ENCODE measurements at places on chromosomes 11 and 22.

DNA sequence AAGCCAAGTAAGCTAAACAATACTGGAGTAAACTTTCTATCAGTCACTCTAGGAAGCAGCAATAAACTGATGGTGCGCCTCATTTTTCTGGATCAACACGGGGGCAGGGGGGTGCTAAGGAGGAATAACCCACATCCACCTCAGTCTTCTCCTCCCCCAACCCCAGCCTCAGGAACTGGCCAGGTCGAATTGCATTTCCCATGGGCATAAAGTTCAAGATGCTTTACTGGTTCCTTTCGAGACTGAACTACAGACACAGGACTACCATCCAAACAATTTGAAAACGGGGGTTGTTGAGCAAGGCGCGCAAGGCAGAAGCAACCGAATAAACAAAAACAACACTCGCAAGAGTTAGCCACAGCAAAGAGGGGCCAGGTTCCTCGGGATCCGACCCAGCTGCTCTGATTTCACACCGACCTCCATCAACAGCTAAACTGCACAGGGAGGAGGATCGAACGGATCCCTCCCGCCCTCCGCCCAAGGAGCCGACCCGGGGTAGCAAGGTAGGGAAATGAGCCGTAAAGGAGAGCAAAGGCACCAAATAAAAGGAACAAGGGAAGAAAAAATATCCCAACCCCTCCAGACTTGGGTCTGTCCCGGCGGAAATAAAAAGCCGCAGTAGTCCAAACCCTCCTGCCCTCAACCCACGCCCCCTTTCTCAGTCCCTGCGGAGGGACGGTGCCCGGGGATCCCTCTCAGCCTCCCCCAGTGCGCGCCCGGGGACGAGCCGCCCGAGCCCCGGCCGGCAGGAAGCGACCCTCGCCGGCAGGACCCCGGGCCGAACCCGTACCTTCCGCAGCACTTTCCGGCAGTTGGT lies 801 bp downstream of the SESN3 start:
- peak; percentile 64 for DNase-seq

GRCh38 chr11:65919573-65920371 lies 546 bp downstream of the DRAP1 start:
- DNase-seq, result no peak

DNA sequence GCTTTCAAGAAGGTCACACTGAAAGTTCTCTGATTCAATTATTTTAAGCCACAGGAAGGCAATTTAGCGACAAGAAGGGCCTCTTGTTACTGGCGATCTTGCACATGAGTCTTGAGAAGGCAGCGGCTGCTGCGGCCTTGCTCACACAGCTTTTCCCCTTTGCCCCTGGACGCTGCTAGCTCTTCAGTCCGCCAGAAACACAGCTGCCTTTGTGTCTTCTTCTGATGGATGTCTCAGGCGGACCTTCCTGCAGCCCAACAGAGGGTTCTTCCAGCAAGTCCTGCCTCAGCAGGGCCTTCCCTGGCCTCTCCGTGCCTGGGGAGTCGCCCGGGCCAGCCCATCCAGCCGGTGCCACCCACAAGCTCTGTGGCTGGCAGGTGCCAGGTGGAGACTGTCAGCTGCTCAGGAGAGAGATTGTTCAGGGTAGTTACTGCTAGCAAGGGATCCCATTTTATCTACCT lies 59.4 kb downstream of the PKNOX2 start:
- DNase-seq, result no peak

- no peak for DNase-seq
Measured at GRCh38 chr11:43921561-43922294, 20.7 kb upstream of the C11orf96 start.

GRCh38 chr22:37690901-37691504 lies 4.9 kb downstream of the NOL12 start:
- DNase-seq, result no peak

DNA sequence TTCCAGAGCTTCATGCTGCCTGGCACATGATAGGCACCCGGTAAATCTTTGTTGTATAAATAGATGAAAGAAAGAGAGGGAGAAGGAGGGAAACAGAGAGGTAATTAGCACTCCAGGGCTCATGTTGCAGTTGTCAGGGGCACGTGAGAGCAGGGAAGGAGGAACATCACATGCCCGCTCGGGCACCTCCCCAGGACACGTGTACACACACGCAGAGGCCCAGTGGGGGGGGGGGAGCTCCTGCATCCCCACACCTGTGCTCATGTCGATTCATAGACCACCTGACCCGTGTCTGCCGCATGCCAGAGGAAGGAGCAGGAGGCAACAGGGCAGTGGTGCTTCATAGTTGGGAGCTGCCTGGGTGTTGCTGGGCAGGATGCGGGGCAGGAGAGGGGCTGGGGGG lies 37.1 kb upstream of the NNMT start:
- DNase-seq, result peak; percentile 80

DNA sequence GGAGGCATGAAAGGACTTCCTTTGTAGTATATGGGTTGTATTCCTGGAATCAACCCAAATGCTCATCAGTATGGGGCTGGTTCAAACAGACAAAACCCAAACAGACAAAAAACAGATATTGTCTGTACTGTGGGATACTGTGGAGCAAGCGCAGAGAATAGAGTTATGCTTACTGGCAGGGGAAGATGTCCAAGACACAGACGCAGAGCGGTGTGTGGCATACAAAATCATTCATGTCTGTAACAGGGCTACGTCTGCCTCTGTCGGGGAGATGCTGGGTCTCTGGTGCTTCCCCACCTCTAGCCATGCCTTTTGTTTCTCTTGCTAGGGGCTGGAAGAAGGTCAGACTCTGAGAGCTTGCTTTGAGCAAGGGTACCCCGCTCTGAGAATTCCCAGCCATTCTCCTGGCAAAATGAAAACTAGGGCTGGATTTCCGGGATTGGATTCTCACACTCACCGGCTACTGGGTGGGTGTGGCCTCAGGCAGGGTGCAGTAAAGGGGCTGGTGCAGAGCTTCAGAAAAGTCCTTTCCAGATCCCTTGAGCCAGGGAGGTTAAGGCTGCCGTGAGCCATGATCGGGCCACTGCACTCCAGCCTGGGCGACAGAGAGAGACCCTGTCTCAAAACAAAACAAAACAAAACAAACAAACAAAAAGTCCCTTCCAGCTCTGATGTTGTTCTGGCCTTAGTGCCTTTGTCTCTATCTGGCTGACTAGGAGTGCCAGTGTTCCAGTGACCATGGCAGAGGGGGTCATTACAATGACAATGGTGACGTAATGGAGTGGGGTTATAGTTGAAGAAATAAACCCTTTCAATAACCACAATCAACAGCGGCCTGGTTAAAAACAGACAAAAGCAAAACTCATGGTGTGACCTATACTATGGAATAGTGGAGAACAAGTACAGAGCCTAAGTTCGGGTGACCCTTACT lies 2.9 kb upstream of the ABCC8 start:
- DNase-seq, result no peak

DNA sequence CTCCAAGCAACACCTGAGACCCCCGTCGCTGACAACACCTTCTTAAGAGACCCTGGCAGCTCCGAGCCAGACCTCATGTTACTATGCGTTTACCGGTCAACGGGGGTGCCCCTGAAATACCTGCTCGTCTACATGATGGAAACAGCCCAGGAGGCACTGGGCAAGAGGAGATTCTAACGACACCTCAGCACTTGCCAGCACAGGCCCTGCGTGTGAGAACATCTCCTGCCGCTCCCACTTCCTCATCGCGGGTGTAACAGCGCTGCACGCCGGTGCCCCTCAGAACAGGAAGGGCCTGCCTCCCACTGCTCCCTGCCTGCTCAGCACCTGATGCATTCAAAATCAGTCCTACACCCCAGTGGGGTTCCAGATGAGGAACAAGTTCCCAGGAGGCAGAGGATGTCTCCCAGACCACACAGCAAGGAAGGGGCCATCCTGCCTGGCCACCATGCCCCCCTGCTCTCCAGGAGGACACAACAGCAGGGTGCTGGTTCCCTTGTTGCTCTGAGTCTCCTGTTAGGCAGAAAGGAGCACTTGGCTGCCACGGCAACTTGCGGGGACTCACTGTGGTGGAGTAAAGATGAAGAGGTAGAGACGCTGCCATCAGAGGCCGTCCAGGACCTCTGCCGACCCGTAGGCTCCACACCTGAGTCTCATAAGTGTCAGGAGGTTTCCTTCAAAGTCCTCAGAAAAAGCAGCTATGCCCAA lies 2.1 kb downstream of the TOLLIP start:
- DNase-seq, result no peak

DNA sequence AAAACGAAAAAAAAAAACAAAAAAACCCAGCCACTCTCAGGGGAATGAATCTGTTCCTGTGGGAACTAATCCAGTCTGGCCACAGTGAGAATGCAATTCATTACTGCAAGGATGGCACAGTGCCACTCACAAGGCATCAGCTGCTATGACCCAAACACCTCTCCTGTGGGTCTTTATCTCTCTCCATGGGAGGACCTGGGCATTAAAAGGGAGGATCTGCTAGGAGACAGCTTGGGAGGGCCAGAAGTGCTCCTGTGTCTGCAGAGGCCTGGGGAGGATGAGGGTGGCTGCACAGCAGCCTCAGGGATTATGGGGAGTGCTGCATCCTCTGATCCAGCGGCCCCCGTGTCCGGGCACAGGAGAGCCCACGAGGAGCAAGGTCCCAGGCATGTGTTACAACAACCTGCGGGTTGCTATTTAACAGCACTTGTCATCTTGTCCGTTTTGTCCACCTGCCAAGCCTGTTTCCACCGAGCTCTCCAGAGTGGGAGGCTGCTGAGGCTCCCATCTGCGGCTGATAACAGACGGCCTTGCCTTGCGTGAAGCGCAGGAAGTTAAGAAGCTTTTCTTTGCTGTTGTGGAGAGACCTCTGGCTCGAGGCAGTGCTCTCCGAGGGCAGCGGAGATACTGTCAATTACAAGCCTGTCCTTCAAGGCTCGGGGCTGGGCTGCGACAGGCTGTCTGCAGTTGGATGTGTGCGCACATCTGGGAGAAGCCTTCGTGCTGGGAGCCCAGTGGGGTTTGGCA lies 97.7 kb downstream of the NXPE2 start:
- no peak for DNase-seq

- DNase-seq, result no peak
Measured at GRCh38 chr11:122170815-122171475, 54.9 kb upstream of the BLID start.

- DNase-seq, result no peak
Measured at GRCh38 chr11:85745626-85746025, 59.6 kb upstream of the CCDC89 start.

- no peak for DNase-seq
Measured at GRCh38 chr22:48556751-48557150, 1270.9 kb downstream of the BRD1 start.

Data from right atrium auricular region (tissue), 2 donors.